Dermis microvascular lymphatic vessel endothelial cell (primary cell): ENCODE measurements at places on chromosomes 6 and 20. TPM values are rescaled to one million over a fixed set of nuclear protein-coding genes. Genes with fewer than 3 reads are reported as not detected.

DNA sequence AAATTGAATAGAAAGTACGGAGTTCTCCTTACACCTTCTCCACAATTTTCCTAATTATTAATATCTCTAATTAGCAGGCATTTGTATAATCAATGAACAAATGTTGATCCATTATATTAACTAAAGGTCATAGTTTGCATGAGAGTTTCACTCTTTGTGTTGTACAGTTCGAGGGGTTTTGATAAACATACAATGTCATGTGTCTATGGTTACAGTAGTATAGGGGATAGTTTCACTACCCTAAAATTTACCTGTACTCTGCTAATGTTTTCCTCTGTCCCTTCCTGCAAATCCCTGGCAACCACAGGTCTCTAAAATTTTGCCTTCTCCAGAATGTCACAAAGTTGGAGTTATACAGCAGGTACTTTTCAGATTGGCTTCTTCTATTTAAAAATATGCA lies 1199.8 kb upstream of the GJE1 start:
- DNase-seq = no peak

DNA sequence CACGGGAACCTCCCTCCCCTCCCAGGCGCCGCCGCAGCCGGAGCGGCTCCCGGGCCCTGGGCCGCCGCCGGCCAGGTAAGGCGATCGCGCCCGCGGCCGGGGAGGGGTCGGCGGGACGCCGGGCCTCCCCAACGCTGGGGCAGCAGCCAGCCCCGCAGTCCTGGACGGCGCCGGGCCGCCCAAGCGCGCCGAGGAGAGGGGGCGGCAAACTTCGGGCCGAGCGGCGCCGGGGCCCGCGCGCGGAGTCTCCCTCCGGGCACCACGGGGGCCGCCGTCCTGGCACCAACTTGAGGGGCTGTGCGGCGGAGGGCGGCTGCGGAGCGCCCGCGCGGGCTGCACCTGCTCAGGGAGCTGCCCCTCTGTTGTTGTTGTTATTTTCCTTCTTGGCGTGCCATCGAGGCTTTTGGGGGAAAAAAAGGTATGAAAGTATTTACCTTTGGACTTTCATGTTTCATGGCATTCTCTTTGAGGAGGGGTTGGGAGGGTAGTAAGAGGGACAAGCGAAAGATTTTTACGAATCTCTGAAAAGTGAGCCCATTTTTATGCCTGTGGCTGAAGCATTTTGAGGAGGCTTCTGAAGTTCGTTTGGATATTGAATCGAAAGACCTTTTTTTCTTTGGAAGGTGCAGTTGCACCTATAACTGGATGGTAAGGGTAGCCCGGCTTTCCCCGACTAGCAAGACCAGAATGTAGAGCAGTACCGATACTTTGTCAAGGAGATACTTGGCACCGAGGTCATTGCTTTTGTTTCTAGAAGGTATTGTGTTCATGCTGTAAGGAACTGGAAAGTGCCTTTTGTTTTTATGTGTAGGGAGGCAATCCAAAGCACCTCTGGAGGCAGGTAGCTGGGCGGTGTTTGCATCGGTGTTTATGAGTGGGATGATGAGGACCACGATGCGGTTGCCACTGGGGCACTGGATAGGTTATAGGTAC lies at the start of gene RNF182:
TSS of gene RNF182 (plus strand) at position 4 of the 933 bp plus-strand sequence. CDS start 52,168 bp downstream, outside the sequence.
- DNase-seq = no peak

Gene RIMS1
- total RNA-seq = 21.2 and 34.4 TPM in 2 replicates

GRCh38 chr20:37881601-37882343 lies 21.2 kb upstream of the VSTM2L start:
- DNase-seq = no peak
